ENCODE measurements at places on chromosomes 3 and 15.

DNA sequence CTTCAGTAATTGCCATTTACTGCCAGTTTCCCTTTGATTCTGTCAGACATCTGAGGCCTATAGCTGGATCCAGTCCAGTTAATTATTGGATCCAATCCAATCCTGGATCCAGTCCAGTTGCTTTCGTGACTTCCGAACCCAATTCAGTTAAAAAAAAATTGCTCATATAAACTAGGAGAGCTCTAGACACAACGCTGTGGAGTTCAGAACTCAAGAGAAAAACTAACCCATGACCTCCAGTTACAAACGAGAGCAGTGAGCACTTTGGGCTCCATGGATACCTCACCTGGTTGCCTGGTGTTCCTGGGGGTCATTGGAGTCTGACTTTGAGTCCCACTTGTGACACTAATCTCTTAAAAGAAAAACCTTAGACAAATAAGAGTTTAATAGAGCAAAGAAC, 269.8 kb downstream of the THSD4 start:
- DNase-seq = no peak

DNA sequence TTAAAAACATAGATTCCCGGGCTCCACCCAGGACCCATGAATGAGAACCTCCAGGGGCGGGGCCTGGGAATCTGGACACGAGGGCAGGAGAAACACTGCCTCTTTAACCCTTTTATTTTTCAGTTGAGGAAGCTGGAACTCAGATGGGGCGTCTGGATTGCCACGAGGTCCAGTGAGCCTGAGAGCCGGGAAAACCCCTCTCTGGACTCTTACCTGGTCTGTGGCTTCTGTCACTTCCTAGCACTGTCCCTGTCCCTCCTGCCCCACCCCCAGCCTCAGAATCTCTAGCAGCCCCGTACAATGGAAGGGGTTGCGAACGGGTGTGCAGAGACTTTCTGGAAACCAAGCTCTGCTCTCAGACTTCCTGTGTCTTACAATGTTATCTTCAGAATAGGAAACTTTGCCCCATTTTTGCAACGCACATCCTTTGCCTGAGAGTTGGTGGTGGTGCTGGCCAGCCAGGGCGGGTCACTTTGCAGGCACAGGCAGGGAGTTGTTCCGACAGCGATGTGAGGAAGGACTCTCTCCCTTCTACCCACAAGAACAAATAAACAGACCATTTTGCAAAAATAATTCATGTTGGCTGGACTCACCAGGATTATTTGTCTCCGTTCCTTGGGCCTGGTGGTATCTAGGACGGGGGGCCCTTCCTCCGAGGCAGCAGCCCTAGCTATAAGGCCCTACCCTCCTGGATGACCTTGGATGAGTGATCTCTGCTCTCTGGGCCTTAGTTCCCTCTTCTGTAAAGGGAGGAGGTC, 59.1 kb downstream of the SMAD6 start:
- DNase-seq = peak; percentile 52

DNA sequence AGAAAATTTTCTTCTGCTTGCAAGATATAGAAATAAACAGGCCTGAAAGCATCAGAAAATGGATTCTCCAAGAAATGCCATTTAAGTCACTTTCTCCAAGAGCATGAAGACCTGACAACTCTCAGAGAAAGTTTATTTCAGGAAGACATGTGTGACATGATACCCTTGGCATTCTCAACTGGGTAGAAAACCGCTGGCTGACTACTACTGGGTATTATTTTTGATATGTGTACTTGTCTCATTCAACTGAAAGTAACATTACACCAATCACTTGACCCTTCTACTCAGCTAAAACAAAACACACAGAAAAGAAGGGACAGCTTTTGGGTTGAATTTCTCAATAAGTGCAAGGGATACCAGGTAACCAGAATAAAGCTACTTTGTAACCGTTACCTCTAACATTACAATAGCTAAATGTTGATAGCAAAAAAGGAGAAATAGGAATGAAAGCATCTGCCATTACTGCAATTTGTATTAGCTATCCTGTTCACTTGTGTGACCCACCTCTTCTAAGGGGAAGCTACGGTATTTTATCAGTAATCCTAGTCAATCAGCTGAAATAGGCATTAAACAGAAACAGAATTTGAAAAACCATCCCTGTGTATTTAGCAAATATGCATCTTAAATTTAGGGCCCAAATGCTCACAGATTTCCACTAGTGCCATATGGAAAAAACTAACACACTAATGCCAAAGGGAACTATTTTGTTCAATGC, 7.3 kb downstream of the TRA2B start:
- peak; percentile 52 for DNase-seq

- DNase-seq = no peak
These were observed 29.6 kb upstream of the BHLHE40 start for GRCh38 chr3:4949659-4950058.

GRCh38 chr3:176275538-176275937, 921.7 kb downstream of the TBL1XR1 start:
- DNase-seq = no peak

DNA sequence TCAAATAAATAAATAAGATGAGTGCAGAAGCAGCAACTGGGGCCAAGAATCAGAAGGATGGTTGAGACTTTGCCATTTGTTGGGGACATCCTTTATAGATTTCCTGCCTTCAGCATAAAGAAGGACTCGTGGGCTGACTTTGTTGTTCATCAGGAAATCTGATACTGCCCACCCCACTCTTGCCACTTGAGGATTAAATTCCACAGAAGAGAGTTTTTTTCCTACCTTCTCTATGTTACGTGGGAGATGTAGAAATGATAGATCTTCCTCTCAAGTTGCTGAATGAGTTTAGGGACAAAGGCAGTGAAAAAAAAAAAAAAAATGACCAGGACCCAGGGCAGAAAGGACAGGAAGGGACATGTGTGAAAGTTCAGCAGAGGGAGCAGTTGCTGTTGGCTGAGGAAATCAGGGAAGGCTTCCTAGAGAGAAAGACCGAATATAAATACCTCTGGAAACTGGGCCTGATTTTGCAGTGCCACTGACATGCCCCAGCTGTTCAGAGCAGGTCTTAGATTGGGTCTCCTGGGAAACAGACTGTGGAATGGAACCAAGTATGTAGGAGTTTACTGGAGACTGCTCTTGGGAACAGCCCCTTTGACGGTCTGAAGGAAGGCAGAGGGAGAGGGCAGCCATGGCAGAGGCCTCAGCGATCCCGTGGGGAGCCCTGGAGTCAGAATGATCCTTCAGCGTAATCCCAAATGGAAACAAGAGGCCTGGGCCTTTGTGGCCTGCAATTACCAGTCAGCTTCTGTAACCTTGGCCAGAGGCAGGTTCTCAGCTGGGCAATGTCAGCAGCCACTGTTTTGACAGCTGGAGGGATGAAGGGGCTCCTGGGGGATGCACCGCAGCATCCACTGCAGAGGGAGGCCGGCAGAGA, 50.9 kb downstream of the C3orf20 start:
- no peak for DNase-seq

DNA sequence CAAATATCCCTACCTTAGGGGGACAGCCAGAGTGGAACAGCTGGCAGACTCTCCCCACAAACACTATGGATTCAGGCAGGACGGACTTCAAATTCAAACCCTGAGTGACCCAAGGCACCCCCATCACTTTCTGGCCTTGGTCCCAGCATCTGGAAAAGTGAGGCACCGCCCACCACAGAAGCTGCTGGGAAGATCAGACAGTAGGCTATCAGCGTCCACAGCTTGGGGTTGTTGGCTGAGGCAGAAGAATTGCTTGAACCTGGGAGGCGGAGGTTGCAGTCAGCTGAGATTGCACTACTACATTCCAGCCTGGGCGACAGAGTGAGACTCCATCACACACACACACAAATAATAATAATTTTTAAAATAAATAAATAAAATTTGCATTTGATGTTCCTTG, 8.5 kb downstream of the PFKFB4 start:
- DNase-seq = no peak

DNA sequence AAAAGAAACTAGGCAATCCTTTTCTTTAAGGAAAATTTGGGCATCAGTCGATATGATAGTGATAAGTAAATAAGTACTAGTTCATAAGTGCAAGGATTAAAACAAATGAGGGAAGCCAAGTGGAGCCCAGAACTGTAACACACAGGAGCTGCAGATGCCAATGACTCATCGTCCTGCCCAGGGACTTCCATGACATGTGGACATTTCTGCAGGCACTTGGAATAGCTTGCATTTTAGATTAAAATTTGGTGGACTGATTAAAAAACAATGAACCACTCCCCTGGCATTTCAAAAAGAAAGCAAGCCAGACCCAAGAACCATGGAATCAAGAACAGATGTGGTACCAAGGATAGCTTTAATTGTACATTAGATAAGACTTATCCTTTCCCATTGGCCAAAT, 2.9 kb downstream of the SAMD7 start:
- DNase-seq = peak; percentile 75

- DNase-seq = no peak
These were observed 206.6 kb downstream of the SHQ1 start for GRCh38 chr3:72641684-72642083.

DNA sequence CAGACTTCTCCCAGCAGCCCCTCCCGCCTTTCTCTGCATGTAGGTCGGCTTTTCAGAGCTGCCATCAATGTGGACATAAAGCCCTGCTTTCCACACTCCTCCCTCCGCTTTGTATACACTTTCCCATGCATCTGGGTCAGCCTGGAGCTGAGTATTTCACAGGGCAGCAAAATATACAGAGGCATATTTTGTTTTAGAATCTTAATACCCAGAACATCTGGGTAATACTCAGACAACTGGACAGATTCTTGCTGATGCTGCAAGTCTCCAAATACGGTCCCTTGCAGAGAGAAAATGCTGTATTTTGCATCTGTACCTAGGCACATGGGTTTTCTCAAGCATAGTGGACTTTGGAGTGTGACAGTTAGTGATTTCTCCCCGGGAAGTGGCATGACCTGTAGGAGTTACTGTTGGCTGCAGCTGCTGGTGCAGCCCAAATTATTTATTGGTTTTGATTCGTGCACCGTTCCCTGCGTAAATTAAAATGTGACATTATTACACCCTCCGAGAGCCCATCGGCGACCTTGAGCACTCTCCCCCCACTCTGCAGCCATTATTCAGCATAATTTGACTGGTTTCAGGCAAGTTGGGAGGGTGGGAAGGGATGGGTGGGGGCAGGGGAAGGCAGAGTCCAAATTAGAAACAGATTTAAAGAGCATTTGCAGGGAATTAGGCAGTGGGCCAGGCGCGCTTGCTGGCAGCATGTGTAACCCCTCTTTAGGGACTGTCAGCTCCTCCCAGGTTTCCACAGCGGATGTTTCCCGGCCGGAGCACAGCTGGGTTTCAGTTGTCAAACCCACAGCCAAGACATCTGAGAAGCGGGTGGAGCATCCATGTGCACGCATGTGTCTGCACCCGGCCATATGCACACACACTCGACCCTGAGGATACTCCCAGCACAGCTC, 100.8 kb downstream of the CPN2 start:
- peak; percentile 80 for DNase-seq

Data from foreskin fibroblast (primary cell).